ENCODE measurements at places on chromosomes 13 and 19.

GRCh38 chr19:44623626-44624025 is 10.3 kb downstream of the IGSF23 start:
- DNase-seq = no peak

DNA sequence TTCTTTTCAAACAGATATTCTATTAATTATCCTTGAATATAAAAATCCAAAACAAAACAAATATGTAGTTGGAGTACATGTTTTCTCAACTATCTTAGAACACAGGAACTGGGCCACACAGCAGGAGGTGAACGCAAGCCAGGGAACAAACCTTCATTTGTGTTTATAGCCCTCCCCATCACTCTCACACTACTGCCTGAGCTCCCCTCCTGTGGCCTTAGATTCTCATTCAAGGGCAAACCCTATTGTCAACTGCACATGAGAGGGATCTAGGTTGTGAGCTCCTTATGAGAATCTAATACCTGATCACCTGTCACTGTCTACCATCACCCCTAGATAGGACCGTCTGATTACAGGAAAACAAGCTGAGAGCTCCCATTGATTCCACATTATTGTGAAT is 427.1 kb upstream of the PRR20A start:
- DNase-seq = no peak

DNA sequence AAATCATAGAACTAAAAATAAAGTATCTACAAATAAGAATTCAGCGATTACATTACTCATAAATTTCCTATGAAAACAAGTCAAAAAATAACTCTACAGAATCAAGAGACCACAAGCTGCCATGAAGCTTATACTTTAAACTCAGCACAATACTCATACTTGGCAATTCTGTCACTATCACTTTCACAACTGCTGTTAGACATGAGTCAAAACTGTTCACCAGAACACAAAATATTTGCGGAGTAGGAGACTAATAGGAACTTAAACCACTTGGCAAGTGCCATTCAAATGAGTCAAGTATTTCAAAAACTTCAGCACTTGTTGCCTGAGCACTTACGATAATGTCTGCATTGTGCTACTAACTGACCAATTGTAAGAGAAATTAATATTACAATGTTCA is 387.8 kb upstream of the GPC6 start:
- peak; percentile 97 for DNase-seq

GRCh38 chr13:20456737-20457136 is 68.9 kb downstream of the CRYL1 start:
- DNase-seq = no peak

GRCh38 chr19:35773020-35773806 is 2.2 kb upstream of the ARHGAP33 start:
- peak; percentile 89 for DNase-seq

DNA sequence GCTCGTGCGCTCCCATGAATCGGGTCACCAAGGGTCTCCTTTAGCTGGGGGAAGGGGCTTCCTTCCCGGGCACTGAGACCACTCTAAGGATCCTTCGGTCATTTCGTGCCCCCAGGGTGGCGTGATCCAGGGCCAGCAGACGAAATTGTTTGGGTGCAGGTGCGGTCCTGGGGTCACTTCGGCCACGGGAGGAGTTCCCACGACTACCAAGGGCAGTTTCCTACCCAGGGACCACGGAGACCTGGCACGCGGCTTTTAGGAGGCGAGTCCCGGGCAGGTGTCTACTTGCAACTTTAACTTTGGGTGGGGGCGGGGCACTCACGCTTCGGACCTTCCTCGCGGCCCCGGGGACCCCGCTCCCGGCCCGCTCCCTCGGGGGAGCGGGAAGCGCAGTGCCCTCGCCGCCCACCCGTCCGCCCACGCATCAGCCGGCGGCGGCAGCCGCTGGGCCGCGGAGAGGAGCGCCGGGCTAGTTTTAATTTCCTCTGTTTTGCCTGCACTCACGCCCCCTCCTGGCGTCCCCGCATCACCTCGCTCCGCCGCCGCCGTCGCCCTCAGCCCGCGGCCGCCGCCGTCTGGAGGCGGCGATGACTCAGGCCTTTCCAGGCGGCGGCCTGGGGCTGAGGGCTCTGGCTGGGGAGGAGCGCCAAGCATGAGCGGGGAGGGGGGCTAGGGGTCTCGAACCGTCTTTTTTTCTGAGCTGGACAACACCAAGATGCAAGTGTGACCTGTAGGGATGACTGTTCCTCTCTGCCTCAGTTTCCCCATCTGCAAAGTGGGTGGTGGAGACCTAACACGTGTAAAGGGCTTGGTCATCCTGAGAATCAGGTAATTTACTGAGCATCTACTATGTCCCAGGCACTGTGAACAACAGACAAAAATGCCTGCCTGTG is 21.8 kb downstream of the OLFM2 start:
- peak; percentile 83 for DNase-seq

GRCh38 chr13:35781036-35782000 is 304.8 kb upstream of the MAB21L1 start:
- DNase-seq = no peak

- no peak for DNase-seq
Observed at GRCh38 chr13:93060144-93060543, 166.5 kb upstream of the GPC6 start.

- no peak for DNase-seq
Observed at GRCh38 chr19:37452500-37453245, 14.6 kb downstream of the ZNF569 start.

DNA sequence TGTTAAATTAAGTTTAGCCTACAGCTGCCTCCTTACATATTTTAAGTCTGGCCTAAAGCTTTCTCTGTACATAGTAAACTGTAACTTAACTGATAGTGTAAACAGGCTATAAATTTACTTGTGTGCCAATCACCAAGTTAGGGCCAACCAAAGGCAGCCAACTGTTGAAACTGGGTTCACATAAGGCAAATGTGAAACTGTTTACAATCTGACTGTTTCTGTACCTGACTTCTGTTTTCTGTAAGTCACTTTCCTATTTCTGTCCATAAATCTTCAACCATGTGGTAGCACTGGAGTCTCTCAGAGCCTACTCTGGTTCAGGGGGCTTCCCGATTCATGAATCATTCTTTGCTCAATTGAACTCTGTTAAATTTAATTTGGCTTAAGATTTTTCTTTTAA is 103.1 kb downstream of the RAP2A start:
- DNase-seq = no peak

DNA sequence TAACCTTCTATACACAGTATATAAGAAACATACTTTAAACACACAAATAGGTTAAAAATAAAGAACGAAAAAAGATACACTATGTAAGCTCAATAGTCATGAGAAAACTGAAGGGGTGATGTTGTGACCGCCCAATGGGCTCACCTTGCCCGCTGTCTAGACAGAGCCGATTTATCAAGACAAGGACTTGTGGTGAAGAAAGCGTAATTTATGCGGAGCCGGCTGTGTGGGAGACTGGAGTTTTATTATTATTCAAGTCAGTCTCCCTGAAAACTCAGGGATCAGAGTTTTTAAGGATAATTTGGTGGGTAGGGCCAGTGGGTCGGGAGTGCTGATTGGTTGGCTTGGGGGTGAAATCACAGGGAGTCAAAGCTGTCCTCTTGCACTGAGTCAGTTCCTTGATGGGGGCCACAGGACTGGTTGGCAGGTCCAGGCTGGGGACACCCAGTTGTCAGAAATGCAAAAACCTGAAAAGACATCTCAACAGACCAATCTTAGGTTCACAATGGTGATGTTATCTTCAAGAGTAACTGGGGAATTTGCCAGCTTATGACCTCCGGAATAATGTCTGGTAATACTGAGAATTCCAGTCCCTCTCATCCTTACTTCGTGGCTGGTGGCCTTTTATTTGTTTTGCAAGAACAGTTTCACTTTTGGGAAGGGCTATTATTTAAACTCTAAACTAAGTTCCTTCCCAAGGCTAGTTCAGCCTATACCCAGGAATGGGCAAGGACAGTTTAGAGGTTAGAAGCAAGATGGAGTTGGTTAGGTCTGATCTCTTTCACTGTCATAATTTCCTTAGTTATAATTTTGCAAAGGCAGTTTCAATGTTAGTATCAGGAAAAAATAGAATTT is 96.6 kb downstream of the UBL3 start:
- no peak for DNase-seq

- peak; percentile 97 for DNase-seq
Observed at GRCh38 chr13:32969516-32969941, 46.7 kb upstream of the KL start.

GRCh38 chr13:83450591-83450990 is 431.7 kb downstream of the SLITRK1 start:
- no peak for DNase-seq

DNA sequence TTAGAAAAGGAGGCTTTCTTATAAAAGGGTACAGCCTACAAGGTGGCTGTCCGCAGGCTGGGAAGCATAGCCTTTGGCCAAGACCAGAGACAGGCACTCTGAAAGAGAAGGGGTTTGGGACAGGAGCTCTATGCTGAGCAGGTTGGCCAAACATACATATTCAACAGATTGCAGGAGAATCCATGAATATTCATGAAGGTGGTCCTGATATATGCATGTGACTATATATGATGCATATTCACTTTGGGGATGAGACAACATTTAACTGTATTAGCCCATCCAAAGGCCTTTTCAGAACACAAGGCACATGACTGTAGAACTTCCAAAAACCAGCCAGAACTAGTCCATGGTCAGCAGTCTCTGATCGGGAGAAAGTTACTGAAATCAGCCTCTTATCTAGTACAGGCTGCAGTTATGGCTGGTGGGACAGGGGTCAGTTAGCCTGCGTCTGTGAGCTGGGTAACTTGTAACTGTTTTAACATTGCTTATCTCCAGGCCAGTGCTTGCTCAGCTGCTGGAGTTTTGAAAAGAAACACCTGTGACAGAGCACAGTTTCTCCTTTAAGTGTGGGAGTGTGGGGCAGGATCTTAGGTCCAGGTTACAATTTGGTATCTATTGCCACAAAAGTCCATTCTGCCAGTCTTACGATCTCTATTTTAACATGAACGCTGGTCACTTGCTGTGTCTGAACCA is 924.2 kb downstream of the UQCRFS1 start:
- no peak for DNase-seq

GRCh38 chr19:44180968-44181367 is 16.1 kb downstream of the ZNF226 start:
- DNase-seq = no peak

DNA sequence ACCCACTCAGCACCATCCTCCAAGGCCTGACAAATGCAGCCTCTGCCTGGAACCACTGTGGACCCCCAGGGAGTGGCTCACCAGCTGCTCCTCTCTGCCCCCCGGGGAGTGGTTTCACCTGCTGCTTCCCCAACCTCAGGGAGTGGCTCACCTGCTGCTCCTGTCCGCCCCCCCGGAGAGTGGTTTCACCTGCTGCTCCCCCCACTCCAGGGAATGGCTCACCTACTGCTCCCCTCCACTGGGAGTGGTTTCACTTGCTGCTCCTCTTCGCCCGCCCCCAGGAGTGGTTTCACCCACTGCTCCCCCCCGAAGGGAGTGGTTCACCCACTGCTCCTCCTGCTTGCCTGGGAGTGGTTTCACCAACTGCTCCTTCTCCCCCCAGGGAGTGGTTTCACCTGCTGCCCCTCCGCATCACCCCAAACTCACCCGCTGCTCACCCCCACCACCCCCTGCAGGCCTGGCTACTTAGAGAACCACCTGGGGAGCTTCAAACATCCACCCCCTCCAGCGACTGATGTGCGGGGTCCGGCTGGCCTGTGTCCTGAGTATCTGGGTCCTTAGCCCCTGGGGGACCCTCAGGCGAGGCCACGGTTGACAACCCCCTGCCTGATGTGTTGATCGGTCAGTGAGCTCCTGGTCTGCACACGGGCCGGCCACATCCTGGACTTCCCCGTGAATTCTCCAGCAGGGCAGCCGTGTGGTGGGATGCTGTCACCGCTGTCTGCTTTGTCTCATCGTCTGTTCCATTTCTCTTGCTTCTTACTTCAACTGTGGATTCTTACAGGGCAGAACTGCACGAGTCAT is 14.6 kb upstream of the TMEM255B start:
- DNase-seq = no peak

GRCh38 chr13:65914716-65915115 is 1315.4 kb downstream of the PCDH9 start:
- DNase-seq = peak; percentile 59

DNA sequence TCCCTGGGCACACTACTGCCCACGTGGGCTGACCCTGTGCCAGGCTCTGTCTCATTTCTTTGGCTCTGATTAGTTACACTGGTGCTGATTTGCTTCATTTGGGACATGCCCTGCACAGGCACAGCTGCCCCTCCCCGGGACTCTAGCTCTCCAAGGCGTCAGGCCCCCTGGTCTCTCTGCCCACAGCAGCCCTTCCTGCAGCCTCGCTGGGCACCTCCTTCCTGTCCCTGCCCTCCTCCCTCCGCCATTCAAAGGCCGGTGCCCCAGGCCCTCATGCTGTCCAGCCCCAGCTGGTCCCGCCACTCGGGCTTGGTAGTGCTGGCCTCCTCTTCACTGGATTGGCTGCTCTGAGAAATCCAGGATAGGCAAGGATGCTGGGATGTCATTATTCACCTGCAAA is 73.1 kb downstream of the ERICH6B start:
- DNase-seq = no peak

- DNase-seq = no peak
Observed at GRCh38 chr13:94411747-94412146, 67.7 kb downstream of the DCT start.

- peak; percentile 67 for DNase-seq
Observed at GRCh38 chr19:1259876-1260748, 9.0 kb upstream of the CIRBP start.

DNA sequence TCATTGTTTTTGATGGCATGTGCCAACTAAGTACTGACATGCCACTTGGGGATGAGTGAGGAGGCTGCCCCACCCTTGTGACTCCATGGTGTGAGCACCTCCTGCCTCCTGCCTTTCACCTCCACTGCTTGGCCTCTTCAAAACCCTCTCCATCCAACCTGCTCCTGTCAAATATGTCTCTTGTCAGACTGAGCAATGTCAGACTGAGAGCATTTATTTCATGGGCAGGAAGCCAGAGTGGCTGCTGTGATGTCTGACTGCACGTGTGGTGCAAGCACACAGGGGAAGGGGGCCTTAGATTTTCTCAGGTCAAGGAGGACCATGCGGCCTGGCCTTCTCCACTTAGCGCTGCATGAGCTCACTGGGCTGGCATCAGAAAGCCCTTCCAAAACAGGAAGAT is 68.3 kb downstream of the STARD13 start:
- DNase-seq = no peak

- DNase-seq = no peak
Observed at GRCh38 chr13:24265453-24265852, 43.9 kb upstream of the C1QTNF9 start.

DNA sequence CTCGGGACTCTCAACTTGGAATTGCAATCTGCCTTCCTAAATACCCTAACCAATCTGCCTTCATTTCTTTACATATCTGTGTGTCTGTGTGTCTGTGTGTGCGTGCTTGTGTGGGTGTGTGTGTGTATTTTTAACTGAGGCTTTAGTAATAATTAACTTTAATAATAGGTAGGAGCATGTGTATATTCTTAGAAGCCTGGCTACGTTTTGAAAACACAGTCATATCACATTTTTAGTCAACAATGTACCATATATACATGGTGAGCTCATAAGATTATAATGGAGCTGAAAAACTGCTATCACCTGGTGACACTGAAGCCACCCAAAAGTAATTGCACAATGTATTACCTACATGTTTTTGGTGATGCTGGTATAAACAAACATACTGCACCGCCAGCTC is 65.4 kb upstream of the ATXN8OS start:
- peak; percentile 9 for DNase-seq

Data from kidney tubule cell (primary cell).